ENCODE measurements at places on chromosomes 6 and 20.

DNA sequence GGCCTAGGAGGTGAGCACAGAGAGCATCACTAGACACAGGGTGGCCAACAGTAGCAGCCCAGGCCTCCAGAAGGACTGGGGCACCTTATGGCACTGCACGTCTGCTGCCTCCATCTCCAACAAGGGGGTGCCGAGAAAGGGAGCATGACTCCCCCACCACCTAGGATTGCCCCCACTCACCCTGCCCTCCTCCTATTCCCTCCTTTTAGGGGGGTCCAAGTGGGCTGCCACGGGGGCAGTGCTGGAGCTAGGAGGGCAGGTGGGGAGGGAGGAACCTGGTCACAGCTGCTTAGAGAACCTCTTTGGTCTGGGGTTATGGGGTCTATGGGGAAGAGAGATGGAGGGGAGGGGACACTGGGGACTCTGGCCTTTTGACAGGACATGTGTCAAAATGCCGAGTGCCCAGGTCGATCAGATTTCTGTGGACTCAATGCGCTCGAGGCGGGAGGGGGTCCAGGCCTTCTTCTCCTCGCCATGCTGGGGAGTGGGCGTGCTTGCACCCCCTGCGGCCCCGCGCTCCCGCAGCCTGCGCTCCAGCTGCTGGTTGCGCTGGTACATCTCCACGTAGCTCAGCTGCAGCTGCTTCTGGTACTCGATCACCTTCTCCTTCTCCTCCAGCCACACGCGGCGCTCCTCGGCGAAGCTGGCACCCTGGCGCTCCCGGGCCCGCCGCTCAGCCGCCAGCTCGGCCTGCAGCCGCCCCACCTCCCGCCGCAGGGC, 4.5 kb upstream of the FASTKD5 start:
- no peak for DNase-seq

DNA sequence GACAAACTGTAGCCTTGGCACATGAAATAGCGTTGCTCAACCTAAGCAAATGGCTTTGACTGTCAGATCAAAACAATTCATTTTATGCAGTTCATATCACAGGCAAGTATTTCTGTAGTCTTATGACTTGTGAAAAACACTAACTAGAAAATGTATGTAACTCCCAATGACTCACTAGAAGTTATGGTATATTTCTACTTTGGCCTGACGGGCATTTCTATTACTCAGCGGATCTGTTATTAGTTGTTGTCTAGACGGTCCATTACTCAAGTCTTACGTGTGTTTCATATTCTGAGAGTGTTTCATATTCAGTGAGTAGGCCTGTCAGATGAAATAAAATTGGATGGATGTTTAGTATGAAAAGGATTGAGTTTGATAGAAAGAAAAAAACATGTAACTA, 880.9 kb downstream of the PRIM2 start:
- DNase-seq, result no peak

DNA sequence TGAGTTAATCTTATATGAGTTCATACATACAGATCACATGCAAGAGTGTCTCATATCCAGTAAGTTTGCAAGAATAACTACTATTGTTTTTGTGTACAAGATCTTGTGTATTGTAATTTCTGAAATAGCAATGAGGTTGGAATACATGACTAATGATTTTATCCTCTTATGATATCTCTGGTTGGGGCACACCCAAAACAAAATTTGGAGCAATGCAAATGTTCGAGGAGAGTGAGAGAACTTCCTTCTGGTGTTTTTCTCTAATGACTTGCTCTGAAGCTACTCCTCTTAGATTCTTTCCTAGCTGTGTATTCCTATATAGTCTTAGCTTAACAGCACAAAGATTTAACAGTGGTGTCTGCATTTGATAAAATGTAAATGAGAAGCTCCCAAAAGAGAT, 252.5 kb downstream of the LAMA2 start:
- no peak for DNase-seq

- no peak for DNase-seq
Measured at GRCh38 chr6:99402448-99402847, 8.5 kb upstream of the COQ3 start.

- no peak for DNase-seq
Measured at GRCh38 chr6:15827496-15828255, 164.8 kb upstream of the DTNBP1 start.

- DNase-seq, result no peak
Measured at GRCh38 chr6:127550403-127550802, 26.6 kb upstream of the C6orf58 start.

DNA sequence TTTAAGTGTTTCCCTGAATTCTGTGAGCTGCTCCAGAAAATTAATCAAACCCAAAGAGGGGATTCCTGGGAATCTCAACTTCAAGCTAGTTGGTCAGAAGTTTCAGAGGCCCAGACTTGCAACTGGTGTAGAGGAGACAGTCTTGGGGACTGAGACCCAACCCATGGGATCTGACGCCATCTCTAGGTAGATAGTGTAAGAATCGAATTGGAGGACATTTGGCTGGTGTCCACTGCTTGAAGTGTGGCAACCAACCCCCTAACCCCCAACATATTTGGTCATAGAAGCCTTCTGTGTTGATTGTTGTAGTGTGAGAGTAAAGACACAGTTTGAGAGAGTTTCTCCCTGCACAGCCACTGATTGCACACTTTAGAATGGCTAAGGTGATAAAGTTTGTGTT, 103.5 kb upstream of the CARMIL1 start:
- no peak for DNase-seq

GRCh38 chr6:170031684-170032121, 259.2 kb downstream of the DLL1 start:
- no peak for DNase-seq

DNA sequence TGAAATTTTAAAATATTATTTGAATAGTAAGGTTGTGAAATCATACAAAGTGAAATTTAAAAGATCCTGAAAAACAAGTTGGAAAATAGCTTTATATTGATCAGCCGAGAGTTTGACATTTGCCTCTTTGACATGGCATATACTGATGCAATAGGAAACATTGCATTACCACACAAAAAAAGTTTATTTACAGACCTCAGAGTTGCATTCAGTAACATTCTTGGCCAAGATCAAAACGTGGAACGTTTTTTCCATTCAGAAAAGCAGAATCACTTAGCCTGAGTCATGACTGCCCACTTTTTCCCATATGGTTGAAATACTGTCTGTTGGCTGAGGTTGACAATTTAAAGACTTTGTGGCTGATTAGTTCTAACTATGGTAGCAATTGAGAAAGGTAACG, 55.1 kb upstream of the BACH2 start:
- DNase-seq, result peak; percentile 39

- DNase-seq, result no peak
Measured at GRCh38 chr6:11055127-11055627, 11.1 kb upstream of the ELOVL2 start.

DNA sequence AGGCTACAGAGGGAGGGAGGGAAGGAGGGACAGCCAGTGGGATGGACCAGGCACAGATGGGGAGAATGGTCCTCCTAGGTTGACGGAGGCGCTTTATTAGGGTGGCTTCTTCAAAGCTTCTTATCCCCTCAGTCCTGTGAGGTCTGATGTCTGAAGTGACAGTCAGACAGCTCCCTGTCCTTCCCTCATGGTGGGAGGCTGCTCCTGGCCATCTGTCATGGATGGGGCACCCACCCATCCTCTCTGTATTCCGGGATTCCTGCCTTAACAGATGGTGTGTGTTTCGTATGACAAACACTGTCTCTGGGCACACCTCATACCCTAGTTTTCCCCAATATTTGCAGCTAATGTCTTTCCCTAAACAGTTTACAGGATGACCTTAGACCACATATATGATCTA, 7.9 kb downstream of the RIN2 start:
- no peak for DNase-seq

GRCh38 chr6:144219056-144219685, 66.0 kb upstream of the UTRN start:
- DNase-seq, result no peak

DNA sequence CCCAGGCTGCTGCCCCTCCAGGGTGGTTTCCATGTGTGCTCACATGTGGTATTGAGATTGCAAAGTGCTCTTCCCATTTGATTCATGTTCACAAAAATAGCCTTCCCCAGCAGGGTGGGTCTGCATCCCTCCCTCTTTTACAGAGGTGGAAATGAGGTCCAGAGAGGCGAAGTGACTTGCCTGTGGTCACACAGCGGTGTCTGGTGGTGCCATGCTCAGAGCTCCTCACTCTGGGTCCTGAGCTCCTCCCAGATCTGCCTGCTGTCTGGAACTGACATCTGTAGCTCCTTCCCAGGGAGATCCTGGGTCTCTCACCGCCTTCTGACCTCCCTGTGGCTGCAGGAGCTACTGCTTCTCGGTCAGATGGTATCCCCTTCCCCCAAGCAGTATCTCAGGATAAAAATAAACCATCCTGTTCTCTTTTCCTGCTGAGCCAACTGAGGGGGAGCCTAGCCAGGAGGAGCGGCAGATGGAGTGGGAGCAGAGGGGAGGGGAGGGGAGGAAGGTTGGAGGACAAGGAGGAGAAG, 11.9 kb downstream of the CD40 start:
- no peak for DNase-seq

- no peak for DNase-seq
Measured at GRCh38 chr6:32203426-32204267, 11.2 kb upstream of the GPSM3 start.

Measured in activated CD4-positive, alpha-beta T cell treated with anti-CD3 and anti-CD28 coated beads for 4 hours (primary cell).